NCI-H2171 (cell line): ENCODE measurements at places on chromosomes 3 and 15.

DNA sequence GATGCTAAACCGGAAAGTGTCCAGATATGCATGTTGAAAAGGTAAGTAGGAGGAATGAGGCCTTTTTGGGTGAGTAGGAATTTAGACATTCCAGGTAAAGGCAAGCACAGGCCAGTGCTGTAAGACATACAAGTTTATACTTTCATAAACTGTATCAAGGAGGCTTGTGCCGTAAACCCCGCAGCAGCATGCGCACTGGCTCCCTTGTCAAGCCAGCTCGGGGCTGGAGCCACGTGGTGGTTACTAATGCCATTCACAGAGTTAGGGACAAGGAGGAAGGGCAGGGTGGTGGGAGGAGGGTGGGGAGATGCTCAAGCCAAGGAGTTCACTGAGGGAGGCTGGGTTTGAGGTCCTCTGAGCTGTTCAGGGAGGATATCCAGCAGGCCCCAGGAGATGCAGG is 35.8 kb downstream of the PLD1 start:
- DNase-seq: no peak

DNA sequence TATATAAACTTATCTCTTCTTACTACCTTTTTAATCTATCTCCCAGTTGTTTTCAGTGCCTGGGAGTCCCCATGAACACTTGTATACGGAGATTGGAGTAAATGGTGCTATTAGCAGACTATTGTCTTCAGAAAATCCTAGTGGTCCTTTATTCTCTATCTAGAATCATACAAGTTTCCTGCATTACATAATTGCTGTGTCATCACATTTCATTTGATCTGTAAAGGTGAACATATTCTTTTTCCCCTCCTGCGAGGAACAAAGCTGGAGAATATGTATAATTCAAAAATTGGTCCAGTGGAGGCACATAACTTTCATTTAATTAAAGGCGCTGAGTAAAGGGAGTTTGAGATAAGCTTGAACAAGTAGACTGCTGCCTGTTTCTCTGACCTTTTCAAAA is 324.8 kb downstream of the FEZF2 start:
- DNase-seq: no peak

DNA sequence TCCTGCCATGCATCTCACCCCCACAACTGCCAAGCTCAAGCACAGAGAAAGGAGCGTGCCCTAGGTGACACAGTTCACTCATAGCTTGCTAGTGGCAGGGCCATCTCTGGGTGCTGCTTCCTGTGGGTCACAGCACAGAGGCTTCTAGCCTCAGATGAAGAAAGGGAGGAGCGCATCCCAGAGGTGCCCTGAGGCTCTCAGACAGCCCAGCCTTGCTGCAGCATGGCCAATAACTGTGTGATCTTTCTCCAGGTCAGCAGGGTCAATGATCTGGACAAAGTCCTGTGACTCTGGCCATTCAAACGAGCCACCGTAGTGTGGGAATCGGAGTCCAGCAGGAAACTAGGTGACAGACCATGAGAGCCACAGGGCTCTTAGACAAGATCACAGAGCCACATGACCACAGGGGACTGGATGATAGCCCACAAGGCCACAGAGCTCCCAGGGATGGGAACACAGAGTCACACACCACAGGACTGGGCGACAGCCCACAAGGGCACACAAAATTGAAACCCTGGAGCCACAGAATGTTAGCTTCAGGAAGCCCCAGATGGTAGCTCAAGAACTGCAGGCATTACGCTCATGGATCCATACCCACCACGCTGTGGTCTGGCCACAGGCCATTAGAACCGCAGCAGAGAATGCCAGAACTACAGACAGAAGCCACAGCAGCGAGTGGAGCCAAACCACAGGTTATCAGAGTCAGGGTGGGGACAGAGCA is 25.9 kb upstream of the GRIP2 start:
- no peak for DNase-seq

GRCh38 chr3:161371441-161372320 is at the start of gene SPTSSB:
Gene SPTSSB (minus strand): TSS chr3:161371517. CDS start chr3:161346323, 25,194 bp downstream.
- peak; percentile 60 for DNase-seq

DNA sequence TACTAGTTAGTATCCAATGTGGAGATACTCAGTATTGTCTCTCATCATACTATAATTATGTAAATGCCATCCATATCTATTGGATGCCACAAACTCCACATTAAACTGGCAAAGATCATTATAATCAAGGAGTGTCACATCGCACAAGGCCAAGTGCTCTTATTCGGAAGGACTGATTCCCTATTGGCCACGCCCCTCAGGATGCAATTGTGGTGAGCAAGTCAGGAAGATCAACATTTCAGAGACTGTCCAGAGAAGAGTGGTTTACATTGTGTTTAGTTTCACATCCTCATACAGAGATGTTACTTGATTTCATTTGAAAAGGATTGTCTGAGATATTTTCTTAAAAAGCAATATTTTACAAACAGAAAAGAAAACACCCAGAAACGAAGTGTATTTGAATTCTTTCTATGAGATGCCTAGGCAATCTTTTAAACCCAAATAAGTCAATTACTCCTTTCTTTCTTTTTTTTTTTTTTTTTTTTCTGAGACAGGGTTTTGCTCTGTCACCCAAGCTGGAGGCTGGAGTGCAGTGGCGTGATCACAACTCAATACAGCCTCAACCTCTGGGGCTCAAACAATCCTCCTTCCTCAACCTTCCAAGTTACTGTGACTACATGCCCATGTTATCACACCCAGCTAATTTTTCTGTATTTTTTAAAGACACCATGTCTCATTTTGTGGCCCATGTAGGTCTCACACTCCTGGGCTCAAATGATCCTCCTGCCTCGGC is 369.1 kb downstream of the RBMS3 start:
- no peak for DNase-seq

DNA sequence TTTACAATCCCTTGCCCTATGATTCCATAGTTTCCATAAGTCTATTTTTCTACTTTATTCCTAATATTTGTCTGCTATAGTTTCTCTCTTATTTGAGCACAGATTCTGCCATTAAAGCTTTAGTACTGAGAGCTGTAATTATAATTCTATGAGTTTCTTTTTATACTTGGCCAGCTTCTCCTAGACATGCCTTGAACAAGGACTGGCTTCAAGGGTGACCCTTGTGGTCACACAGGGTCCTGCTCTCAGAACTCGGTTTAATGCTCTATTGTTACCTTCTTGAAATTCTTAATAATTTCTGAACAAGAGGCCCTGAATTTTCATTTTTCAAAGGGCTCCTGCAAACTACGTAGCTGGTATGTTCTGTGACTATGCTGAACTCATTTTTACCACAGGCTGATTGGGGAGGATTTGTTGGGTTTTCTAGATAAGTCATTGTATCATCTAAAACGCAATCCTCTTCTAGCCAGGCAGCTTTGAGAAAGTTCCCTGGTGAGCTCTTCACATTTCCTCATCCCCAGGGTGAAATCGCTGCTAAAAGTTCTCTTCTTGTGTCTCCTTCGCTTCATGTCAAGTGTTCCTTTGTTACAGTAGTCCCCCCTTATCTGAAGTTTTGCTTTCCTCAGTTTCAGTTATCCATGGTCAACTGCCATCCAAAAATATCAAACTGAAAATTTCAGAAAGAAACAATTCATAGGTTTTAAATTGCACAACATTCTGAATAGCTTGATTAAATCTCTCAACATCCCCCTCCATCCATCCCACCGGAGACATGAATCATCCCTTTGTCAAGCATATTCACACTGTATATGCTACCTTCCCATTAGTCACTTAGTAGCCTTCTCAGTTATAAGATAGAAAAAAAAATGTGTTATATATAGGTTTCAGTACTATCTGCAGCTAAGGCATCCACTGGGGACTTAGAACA is 12.6 kb upstream of the PLCL2 start:
- DNase-seq: no peak

GRCh38 chr15:101496198-101496986 is 6.9 kb upstream of the PCSK6 start:
- DNase-seq: no peak

DNA sequence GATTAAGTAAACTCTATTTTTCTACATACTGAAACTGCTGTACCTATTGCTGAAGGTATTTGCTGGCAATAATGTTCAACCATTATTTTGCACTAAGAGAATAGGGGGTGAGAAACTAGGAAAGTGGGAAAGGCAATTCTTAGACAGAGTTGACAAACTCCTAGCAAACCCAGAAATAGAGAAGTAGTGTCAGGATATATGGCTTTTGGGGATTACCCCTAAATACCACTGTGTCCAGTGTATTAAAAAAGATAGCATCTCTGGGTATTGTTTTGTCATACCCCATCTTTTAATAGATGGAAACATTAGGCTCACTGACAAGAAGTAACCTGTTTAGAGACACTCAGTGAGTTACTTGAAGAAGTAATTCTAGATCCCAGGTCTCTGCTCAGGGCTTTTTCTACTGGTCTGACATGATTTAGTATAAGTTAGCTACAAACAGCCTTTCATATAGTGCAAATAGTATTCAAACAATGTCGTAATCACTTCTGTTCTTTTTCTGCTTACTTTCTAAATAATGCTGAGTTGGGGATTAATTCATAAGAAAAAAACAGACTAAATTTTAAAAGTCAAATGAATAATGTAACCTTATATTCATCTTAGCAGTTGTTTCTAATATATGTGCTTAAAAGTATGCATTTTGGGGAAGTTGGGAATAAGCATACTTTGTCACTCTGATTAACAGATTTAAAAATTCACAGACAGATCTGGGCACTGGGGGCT is 107.2 kb downstream of the IL1RAP start:
- no peak for DNase-seq

GRCh38 chr15:74212494-74212893 is 9.9 kb upstream of the STRA6 start:
- no peak for DNase-seq

GRCh38 chr3:16545413-16546185 is 32.1 kb upstream of the RFTN1 start:
- no peak for DNase-seq

GRCh38 chr15:56232058-56232457 is 11.6 kb downstream of the RFX7 start:
- no peak for DNase-seq

GRCh38 chr3:168847291-168847883 is 751.7 kb upstream of the GOLIM4 start:
- peak; percentile 13 for DNase-seq

DNA sequence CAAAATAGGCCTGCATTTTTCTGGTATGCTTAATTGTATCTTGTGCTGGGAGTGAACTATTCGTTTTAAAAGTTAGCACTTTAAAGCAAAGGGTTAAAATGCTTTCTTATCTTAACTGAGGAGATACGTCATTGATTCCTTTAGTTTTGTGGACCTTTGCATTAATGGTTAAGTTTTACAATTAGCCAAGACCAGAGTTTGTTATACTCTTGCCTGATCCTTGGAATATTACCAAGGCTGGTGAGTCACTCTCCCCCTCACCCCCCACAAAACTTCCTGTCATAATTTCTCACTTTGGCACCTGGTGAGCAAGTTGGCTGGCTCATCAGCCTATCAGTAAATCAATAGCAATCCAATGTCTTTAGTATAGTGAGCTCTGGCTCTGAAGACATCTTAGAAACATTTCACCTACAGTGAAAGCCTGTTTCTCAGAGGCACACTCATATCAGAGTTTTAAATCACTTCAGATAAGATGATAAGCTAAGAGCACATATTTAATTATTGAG is 26.7 kb downstream of the SLC2A2 start:
- no peak for DNase-seq

- DNase-seq: no peak
Observed at GRCh38 chr3:14827776-14828175, 9.0 kb downstream of the FGD5 start.

DNA sequence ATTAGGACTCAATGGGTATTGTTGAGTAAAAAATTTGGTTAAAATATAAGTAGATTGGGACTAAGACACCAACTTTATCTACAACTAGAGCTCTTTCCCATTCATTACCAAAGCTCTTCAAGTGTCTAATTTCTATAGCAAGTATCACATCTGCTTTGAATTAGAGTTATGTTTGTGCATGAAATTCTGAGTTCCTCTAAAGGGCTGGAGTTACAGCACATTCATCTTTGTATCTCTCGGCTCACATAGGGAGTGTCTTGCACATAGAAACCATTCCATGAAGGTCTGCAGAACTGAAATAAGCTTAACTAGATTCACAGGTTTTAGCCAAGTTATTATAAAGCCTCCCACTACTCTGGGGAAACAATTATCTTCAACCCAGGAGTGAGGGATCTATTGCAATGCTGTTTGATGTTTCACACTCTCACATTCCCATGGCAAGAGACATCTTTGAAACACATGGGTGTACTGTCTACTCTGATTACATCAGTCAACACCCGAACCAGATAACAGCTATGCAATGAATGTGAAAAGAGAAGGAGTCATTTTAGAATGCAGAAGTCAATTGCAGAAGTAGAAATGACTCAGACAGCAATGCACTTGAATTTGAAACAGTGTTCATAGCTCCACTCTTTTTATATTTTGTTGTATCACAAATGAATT is 93.1 kb upstream of the KBTBD8 start:
- no peak for DNase-seq

GRCh38 chr15:98938105-98938417 is 69.5 kb downstream of the PGPEP1L start:
- no peak for DNase-seq

GRCh38 chr3:119894195-119894594 is 112.3 kb downstream of the NR1I2 start:
- DNase-seq: no peak

DNA sequence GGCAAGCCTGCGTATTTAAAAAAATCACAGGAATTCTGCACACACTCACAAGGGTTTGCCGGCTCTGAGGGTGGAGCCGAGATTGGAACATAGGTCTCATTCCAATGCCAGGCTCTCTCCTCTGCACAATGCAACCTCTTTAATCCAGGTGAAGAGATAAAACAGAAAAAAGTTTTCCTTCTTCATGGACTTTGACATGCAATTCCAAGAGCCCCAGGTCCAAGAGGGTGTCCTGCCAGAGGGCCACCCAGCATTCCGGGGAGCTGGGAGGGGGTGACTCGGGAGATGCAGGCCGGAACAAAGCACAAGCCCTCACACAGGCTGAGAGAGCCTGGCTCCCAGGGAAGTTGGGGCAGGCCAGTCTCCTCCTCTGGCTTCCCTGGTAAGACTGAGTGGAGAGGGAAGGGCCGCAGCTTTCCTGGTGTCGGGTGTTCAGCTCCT is 6.7 kb upstream of the SLC12A8 start:
- no peak for DNase-seq

- DNase-seq: no peak
Observed at GRCh38 chr3:133588784-133589465, 15.4 kb downstream of the CDV3 start.

DNA sequence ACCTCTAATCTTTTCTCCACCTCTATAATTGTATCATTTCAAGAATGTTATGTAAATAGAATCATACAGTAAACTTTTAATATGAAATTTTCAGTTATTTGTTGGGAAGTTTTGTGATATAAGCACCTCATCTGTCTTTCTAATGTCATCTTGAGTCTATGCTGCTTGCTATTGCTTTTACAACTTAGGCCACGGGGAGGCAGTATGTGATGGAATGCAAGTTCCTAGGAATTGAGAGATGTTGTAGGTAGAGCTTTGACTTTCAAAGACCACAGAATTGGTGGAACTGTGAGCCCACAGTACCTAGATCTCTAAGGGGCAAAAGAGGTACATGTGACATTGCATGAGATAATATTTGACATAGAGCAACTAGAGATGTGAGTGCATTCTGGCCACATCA is 328.3 kb downstream of the MFSD1 start:
- no peak for DNase-seq

- DNase-seq: no peak
Observed at GRCh38 chr3:28994161-28994905, 286.5 kb upstream of the RBMS3 start.
